ENCODE measurements at places on chromosomes 7 and 10.

- no peak for DNase-seq
Observed at GRCh38 chr7:128954830-128955802, 17.4 kb downstream of the IRF5 start.

DNA sequence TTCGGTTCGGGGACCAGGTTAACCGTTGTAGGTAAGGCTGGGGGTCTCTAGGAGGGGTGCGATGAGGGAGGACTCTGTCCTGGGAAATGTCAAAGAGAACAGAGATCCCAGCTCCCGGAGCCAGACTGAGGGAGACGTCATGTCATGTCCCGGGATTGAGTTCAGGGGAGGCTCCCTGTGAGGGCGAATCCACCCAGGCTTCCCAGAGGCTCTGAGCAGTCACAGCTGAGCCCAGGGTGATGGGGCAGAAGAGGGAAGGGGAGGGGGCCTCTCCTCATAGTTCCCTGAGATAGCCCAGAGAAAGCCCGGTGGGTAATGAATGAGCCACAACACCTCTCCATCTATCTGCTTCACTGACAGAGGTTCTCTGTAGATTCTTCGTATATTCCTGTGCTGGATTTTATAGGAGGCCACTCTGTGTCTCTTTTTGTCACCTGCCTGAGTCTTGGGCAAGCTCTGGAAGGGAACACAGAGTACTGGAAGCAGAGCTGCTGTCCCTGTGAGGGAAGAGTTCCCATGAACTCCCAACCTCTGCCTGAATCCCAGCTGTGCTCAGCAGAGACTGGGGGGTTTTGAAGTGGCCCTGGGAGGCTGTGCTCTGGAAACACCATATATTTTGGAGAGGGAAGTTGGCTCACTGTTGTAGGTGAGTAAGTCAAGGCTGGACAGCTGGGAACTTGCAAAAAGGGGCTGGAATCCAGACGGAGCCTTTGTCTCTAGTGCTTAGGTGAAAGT, 16.4 kb downstream of the PRSS2 start:
- no peak for DNase-seq

- DNase-seq = peak; percentile 29
Observed at GRCh38 chr10:4174197-4174596, 389.2 kb upstream of the KLF6 start.

DNA sequence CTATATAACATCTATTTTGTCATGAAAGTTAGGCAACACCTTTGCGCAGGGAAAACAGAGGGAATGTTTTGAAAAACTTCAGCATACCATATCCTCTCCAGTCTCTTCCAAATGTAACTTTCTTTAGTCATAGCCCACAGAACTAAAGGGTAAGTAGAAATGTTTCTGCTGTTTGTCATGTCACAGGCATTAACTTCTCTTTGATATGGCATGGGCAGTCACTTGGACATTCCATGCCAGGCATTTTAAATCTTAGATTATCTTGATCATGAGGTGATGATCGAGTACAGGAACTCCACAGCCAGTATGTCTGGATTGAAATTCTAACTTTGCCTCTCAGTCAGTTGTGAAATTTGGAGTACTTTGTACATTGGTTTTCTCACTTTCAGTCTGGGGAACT, 27.5 kb upstream of the ETV1 start:
- no peak for DNase-seq

DNA sequence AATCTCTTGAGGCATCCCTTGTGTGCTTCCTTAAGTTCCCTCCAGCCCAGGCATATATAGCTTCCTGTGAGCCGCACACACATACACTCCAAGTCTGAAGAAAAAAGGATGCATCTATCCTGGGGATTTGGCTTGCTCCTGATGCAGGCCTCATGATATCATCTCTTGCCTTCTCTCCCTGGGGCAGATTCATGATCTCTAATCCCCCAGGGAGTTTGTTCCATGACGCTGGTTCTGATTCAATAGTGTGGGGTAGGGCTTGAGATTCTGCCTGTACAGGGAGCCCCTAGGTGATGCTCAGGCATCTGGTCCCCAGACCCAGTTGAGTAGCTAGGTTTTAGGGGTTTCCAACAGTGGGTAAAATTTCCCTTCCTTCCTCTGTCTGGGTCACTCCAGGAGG, 1.5 kb downstream of the PON1 start:
- no peak for DNase-seq

DNA sequence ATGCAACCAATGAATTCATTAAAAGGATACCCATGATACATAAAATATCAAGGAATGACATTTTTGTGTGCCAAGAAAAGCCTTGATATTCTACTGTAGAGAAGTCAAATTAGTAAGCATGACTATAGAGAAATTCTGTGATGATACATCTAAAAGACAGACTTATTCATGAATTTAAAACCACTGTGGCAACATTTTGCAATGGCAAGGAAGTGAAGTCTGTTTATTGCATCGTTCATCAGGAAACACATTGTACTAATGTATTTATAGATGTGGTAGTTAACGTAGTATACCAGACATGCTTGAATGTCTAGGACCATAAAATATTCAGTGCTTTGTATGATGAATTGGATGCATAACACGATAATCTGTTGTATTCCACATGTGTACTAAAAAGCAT, 9.3 kb upstream of the CLEC5A start:
- no peak for DNase-seq

GRCh38 chr10:65342245-65342644, 1583.6 kb upstream of the LRRTM3 start:
- no peak for DNase-seq

GRCh38 chr7:127383123-127383835, 9.2 kb downstream of the ZNF800 start:
- DNase-seq = peak; percentile 25

DNA sequence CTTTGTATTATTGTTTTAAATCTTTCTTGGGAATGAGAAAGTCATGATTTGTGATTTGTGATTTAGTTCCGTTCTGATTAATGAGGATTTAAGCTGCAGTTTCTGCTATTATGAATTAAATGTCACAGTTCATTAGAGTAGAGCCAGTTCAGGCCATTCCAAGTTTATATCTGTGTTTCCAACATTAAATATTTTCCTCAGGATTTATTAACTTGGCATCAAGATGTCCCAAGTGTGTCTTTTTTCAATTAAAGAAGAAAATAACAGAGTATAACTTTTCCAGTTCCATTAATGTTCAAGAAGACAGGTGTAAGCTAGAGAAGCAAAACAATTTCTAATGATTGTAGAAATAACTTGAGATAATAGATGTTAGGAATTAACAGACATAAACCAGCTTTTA, 1183.2 kb upstream of the CELF2 start:
- no peak for DNase-seq

Measured in KBM-7 (cell line).